Activated CD8-positive, alpha-beta memory T cell treated with anti-CD3 and anti-CD28 coated beads for 1 hour (primary cell): ENCODE measurements at places on chromosomes 7 and 10.

DNA sequence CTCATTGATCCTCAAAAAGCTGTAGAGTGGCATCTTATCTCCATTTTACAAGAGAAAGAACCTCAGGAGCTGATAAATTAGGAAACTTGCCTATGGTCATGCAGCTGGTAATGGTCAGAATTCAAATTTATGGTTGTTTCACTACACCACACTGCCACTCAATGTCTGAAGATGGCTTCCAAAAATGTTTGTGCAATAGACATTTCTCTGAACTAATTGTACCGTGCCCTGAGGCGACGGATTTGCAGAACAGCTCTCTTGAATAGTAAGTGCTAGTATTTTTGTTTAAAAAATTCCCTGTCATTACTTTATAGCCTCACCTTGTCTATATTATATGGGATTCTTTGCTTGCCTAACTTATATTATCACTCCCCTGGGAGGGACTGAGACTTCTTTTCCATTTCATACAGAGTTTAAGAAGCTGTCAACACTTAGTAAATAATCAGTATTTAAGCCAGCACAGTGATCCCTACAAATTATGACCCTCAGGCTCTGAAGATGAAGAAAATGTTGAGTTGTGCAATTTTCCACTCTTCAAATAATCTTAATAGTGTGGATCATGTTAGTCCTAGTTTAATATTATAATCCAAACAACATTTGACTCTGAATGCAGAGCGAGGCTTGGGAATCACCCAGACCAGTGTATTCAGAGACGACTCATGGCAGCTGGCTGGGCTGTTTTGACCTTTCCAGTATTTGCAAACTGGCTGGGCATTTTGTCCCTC, 346.6 kb downstream of the PTEN start:
- no peak for DNase-seq

DNA sequence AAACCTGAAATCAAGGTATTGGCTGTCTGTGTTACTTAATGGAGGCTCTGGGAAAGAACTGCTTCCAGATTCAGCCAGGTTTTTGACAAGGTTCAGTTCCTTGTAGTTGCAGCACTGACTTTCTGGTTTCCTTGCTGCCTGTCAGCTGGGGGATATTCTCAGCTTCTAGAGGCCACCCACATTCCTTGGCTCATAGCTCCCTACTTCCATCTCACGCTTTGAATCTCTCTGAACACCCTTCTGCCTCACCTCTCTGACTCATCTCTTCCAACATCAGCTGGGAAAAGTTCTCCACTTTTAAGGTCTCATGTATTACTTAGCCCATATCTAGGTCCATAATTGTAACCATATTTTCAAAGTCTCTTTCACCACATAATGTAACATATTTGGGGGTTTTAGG, 22.9 kb upstream of the GPR22 start:
- no peak for DNase-seq

- no peak for DNase-seq
These were observed 9.0 kb downstream of the FAM204A start for GRCh38 chr10:118332948-118333710.

DNA sequence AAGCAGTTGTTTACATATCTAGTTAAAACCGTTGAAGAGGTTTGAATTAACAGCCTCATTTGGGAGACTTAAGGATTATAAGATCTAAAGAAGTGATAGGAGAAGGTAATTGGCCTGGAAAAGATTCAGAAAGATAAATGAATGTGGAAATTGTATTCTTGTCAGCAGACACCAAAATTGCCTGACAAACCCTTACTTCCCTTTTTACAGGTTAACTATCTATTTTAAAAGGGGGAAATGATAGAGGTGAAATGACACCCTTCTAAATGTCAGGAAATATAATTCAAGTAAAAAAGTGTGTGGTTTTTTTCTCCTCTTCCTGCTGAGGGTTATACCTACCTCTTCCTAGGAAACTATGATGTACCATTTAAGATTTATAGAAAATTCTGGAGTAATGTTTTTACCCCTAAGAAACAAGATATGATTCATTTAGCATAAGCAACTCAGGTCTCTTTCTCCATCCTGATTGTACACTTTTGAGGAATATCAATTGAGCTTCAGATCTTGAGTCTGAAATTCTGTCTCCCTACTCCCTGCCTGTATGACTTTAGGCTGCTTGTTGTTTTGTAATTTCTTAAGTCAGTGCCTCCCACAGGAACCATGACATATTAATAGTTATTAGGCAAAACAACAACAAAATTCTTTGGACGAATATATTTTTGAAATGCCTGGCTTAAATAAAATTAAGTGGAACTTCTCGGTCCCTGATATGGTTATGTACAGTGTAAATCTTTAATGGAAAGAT, 250.4 kb downstream of the RNLS start:
- DNase-seq = no peak

GRCh38 chr7:1529383-1530116, 952 bp upstream of the MAFK start:
- no peak for DNase-seq

GRCh38 chr10:17200912-17201793, at the start of gene TRDMT1:
TSS of gene TRDMT1 (minus strand) at chr10:17201672. CDS start at chr10:17201634, 38 bp downstream.
- DNase-seq = peak; percentile 54

GRCh38 chr10:74437822-74438221, 286.8 kb downstream of the ADK start:
- no peak for DNase-seq

GRCh38 chr7:46754140-46754720, 827.7 kb downstream of the TNS3 start:
- no peak for DNase-seq

- no peak for DNase-seq
These were observed 19.5 kb downstream of the NRP1 start for GRCh38 chr10:33314811-33315561.
